Femur (tissue), 1 donor: ENCODE measurements at places on chromosomes 4 and X.

GRCh38 chr4:78247536-78248285 lies 190.6 kb downstream of the FRAS1 start:
- DNase-seq: no peak

- DNase-seq: no peak
Measured at GRCh38 chr4:173125216-173125812, 43.3 kb upstream of the GALNT7 start.

DNA sequence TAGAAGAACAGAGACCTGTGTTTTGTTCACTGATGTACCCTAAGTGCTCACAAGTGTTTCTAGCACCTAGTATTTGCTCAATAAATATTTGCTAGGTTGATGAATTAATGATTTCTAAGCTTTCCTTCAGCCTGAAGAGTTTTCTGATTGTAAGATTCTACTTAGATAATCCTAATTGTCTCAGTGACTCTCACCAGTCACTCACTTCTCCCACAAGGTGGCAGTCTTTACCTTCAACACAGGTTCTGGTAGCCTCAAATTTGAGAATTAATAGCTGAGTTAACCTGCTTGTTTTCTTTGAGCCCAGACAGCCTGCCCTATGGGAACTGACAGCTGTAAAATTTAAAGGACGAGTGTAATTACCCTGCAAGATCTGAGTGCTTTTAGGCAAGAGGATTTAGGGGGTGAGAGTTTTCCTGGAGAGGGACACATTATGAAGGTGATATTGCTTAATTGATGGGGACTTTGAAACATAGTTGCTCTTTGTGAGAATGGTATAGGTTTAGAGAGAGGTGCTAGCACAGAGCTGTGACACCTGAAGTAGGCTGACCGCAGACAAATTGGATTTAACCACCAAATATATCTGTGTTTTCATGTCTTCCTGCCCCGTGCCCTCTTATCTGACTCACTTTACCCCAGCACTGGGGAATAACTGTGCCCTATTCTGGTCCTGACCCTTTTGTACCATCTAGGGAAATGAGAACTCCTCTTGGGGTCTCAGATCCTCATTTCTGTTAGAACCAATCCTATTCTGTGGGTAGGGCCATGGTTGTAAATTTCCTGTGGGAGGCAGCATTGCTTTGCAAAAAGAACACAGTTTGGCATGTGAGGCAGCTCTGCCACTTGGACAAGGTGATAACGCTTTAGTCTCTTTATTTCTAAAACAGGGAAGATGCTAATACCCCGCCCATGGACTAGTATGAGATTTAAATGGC lies 27.7 kb downstream of the CD38 start:
- DNase-seq: peak; percentile 35

GRCh38 chrX:37834937-37835336 lies 12.4 kb downstream of the DYNLT3 start:
- DNase-seq: no peak

DNA sequence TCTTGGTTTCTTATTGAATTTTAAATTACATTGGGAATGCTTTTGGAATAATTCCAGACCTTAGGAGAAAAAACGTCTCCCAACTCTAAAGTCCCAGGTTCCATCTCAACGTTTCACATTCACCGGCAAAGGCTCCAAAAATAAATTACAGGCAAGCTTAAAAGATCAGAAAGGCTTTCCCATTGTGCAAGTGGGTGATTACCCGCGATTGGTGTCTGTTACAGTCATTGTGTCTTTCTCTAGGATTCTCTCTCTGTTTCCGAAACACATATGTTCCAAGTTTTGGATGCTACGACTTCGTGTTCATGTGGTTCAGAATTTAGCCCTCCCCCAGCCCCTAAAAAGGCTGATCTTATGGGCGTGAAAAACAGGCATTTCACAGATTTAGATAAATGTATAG lies 41.8 kb downstream of the PALLD start:
- DNase-seq: no peak

DNA sequence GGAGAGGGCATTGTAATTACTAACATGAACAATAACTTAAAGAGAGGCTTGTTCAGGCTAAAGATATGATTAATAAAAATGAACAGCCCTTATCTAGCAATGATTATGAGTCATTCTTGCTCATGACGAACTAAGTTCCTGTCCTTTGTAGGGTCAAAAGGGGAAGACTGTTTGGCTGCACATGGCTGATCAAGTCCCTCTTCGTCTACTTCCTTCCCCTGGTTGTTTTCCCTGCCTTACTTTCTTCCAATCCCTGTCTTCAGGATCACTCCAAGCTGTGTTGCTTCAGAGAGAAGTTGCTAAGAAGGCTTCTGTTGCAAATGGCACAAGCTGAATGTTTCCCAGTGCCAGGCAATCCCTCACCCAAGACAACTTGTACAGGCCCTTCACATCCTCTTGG lies 115.0 kb upstream of the HS3ST1 start:
- no peak for DNase-seq

GRCh38 chr4:7666011-7666410 lies 231.3 kb upstream of the PSAPL1 start:
- DNase-seq: no peak

GRCh38 chr4:21856754-21857153 lies 91.8 kb downstream of the KCNIP4 start:
- DNase-seq: no peak

DNA sequence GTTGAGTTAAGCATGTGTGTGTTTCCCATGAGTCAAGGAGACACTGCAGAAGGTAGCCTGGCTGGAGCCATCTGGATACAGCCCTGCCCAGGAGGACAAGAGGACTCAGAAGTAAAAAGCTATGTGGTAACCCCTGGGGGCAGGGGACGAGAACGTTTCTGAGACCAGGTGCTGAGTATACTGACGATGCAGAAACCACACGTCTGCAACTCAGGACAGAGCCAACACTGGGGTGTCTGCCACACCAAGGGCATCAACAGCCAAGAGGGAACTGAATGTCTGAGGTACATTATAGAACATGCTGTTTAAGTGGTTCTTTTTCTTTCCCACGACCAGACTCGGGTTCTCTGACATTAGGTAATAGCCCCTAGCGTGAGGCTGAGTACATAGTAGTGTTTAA lies 94.1 kb upstream of the GPR34 start:
- no peak for DNase-seq

DNA sequence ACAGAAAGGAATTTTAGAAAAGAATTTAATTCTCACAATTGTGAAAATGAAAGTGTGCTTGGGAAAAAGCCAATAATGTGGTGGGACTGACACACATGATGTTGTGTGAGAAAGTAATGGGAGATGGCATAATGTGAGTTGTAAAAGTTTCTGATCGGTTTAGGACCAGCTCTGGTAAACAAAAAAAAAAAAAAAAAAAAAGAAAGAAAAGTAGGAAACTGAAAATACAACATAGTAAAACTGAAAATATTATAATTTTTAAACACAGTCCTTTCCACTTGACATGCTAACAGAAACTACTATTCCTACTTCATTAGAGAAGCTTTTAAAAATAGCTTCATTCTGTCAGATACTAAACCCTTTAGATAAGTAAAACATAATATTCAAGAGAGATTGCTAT lies 28.2 kb downstream of the RAP1GDS1 start:
- no peak for DNase-seq

- DNase-seq: no peak
Measured at GRCh38 chr4:170109586-170110284, 20.0 kb upstream of the AADAT start.

GRCh38 chr4:140639066-140639465 lies 70.3 kb upstream of the UCP1 start:
- DNase-seq: no peak

- DNase-seq: no peak
Measured at GRCh38 chr4:2818351-2818939, 25.2 kb upstream of the ADD1 start.

DNA sequence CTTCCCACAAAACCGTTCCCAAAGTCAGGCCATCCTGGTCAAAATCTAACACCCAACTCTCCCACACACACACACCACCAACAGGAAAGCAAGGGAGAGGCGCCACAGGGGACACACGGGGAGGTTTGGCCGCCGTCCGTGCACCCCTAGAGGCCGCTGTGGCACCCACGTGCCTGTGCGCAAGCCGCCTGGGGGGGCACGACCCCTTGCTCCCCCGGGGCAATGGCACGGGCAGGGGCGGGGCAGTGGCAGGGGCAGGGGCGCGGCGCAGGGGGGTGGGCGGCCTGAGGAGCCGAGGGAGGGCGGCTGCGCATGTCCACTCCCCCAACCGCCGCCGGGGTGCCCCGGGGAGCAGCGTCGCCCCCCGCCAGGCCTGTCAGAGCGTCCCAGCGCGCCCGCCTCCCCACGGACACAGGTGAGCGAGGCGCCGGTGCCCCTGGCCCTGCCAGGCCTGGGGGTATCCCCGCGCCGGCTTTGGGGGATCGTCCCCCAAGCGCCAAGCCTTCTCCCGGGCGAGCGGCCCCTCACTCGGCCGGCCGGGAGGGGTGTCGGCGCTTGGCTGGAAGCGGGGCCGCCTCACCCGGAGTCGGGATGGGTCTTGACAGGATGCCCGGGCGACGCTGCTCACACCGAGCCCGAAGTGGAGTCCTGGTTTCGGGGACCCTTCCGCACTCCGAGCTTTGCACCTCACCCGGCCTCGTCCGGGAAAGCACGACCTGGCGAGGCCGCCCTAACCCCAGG lies at the start of gene ERAS:
Gene ERAS, plus strand, starts transcription at position 379 of the 741 bp plus-strand sequence. CDS start 2,611 bp downstream, outside the sequence.
- DNase-seq: no peak

GRCh38 chr4:28682847-28683246 lies 1822.2 kb downstream of the STIM2 start:
- no peak for DNase-seq

- no peak for DNase-seq
Measured at GRCh38 chr4:177339477-177340374, 30.1 kb downstream of the NEIL3 start.

- DNase-seq: no peak
Measured at GRCh38 chr4:154741922-154742850, 1.6 kb upstream of the LRAT start.

DNA sequence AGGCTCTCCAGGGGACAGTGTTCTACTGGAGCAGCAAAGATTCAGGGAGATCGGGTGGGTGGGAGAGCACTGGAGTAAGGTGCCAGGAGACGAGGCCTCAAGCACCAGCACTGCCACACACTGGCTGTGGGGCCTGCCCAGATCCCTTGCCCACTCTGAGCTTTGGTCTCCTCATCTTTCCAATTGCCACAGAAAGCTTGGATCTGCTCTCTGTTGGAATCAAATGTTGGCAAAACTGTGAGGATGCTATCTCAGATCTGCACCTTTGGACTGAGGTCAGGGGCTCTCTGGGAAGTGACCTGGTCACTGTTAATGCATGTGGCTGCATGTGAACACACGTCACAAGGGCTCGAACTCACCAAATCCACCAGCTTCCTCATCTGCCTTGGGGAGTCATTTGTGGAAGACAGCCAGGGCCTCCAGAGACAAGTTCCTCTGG lies 1.3 kb downstream of the RIPPLY1 start:
- no peak for DNase-seq

DNA sequence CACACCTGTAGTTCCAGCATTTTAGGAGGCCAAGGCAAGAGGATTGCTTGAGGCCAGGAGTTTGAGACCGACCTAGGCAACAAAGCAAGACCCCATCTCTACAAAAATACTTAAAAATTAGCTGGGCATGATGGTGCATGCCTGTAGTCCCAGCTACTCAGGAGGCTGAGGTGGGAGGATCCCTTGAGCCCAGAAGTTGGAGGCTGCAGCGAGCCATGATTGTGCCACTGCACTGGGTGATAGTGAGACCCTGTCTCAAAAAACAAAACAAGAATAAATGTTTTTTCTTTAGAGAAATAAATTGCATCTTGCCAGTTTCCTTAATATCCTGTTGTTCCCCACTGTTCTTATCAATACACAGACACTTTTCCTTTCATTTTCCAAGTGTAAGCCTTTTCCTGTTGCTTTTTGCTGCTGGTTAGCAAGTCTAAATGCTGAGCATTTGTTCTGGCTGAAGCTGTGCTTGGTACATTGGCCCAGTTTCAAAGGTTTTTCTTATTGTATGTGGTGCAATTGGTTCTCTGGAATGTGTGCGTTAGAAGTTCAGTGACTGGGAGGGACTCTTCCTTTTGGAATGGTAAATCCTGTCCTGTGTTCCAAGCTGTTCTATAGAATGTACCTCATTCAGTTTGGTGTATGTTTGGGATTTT lies 98.2 kb downstream of the AFF1 start:
- no peak for DNase-seq

GRCh38 chr4:87491436-87491835 lies 37.7 kb downstream of the SPARCL1 start:
- no peak for DNase-seq

DNA sequence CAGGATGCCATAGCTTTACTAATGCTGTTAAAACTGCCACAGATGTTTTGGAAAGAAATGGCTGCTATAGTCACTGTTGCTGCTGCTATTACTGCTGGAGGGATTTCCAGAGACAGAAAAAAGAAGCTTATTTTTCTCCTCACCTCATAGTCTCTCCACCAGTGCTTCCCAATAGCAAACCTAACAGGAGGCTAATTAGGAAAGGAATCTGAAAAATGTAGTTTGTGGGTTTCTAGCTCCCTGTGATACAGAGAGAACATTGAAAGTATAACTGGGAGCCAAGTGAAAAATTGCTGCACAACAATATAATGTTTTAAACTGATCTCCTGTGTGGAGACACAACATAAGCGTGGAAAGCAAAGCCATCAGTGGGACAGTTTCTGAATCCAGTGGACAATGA lies 8.6 kb upstream of the TSPAN7 start:
- no peak for DNase-seq

DNA sequence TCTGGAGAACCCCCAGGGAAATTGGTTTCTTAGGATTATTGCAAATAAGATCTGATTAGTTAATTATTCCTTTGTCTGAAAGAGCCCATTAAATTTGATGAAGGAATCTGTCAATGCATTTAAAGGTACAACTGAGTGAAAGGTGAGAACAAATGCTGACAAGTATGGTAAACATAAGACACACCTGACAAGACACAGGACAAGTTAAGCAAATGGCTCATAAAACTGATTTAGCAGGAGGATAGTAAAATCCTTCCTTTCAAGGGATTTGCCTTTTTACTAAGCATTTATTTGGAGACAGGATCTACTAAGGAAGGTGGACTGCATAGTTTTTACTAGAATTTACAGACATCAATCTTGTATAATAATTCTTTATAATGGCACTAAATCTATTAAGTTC lies 553.9 kb downstream of the SPRY1 start:
- DNase-seq: no peak

DNA sequence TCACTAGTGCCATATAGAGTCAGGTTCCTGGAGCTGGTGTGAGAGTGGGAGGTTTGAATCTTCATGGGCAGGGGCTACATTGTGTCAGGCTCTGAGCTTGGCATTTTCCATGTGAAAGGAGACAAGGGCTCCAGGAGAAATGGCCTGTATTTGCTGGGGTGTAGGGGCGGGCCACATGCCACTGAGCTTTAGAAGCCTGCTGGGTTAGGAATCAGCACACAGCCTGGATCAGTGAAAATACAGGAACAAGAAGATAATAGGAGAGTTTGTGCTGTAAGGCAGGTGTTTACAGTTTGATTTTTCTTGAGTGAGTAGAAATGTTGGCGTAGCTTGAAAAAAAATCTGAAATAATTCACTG lies 35.4 kb downstream of the TBC1D14 start:
- DNase-seq: no peak

DNA sequence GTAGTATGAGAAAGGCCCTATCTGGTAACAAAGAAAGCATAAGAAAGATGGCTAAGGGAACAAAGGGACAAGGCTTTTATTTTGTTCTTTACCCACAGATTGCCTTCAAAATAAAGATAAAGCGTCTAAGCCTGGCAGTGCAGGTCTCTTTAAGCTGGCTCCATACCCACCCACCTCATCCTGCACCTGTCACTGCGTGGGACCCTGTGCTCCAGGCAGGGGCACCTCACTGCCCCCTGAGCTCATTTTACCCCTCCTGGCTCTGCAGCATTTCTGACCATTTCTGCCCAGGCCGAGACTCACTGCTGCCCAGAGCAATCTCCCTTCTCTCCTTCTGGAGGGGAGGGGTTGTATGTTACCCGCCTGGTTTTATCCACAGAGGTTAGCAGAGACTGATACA lies 1.7 kb upstream of the CYP4V2 start:
- no peak for DNase-seq

GRCh38 chrX:8731559-8732395 lies at the start of gene ANOS1:
TSS of gene ANOS1 (minus strand) at chrX:8732137. CDS start at chrX:8732036, 101 bp downstream.
- peak; percentile 83 for DNase-seq
